ENCODE measurements at places on chromosomes 12 and 14.

DNA sequence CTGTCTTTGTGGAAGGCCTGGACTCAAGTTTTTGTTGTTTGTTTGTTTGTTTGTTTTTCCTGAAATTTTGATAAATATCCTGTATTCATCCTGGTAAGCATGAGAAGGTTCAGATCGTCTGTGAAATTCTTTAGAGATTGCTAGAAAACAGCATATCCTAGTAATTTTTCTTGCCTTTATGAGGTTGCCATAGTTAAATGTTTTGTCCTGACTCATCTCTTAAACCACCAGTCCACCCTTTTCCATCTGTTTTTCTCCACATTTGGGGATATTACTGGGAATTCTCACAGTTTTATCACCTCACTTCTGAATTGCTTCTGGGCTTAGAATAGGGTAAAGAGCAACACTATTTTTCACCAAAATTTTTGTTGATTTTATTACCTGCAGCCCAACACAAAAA lies 248.3 kb downstream of the FBXL14 start:
- no peak for DNase-seq

DNA sequence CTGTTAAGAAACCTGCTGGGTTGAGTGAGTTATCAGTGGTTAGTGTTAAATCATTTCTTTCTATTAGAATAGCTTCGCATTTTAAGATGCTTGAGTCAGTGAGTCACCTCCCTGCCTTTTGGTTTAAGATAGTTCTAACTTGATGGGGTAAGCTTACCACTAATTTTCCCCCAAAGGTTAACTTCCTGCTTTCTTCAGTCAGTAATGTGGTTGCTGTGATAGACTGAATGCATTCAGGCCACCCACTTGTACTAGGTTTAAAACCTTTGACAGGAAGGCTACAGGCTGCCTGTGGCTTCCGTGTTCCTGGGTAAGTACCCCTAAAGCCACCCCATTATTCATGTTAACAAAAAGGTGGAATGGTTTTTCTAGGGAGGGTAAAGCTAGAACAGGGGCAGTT lies 25.3 kb downstream of the CLEC2A start:
- DNase-seq = no peak

DNA sequence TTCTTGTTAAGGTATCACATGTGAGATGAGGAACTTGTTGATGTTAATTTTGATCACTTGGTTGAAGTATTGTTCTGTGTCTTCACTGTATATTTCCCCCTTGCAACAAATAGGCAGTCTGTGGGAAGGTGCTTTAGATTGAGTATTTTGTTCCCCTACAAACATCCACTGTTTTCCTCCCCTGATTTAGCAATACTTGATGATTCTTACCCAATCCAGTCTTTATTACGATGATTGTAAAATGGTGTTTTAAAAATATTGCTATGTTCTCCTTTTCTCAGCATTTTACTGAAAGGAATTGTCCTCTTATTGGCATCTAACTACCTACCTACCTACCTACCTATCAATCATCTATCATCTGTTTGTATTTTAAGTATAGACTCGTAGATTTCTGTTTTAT lies 66.3 kb downstream of the ETNK1 start:
- no peak for DNase-seq

GRCh38 chr12:70190262-70191010 lies 52.8 kb upstream of the CNOT2 start:
- no peak for DNase-seq

DNA sequence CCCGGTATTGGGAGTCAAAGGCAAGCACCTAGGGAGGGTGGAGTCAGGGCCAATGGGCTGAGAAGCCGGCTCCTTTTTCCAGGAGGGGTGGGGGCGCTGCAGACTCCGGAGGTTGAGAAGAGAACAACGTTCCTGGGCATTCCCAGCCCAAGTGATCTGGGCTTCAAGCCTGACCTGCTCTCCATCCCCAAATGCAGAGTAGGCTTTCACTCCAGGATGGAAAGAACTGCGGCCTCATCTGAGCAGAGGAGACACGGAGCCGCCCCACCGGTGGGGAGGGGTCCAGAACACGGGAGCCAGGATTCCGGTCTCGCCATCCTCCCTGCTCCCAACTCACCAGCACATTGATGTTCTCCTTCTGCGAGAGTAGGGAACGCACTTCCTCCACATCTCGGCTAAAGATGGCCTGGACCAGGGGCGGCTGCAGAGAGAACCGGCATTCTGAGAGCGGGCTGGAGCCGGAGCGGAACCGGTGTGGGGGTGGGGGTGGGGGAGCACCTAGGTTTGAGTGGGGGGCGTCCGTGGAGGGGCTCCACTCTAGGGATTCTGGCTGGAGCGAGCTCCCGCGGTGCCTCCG lies 605 bp downstream of the ANKRD52 start:
- DNase-seq = no peak

- DNase-seq = no peak
Measured at GRCh38 chr12:30816742-30817465, 62.2 kb upstream of the CAPRIN2 start.

DNA sequence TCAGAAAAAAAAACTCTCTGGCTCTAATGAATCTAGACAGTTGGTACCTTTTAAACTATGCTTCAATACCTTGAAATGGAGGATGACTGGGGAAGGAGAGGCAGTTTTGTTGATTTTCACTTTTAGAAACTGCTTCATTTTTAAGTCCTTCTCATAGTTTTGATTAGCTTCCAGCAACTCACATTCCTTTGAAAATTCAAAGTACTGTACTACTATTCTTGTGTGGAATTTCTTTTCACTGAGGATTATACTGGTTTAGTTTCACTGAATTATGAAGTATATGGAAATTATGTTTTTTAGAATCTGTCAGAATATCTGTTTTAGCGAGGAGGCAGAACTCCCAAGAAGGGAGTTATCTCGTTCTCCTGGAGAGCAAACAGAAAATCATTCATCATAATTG lies 116.3 kb downstream of the TGFB3 start:
- no peak for DNase-seq
